Activated naive CD8-positive, alpha-beta T cell treated with anti-CD3 and anti-CD28 coated beads, Interleukin-2, amount 10 ng/mL, durations not matched to agents 7 days and 5 days (primary cell): ENCODE measurements at places on chromosomes 16 and 17. TPM values are rescaled to one million over a fixed set of nuclear protein-coding genes. Genes with fewer than 3 reads are reported as not detected.
A peak's percentile ranks its signal among the peaks of the same experiment; 100 is the strongest.

DNA sequence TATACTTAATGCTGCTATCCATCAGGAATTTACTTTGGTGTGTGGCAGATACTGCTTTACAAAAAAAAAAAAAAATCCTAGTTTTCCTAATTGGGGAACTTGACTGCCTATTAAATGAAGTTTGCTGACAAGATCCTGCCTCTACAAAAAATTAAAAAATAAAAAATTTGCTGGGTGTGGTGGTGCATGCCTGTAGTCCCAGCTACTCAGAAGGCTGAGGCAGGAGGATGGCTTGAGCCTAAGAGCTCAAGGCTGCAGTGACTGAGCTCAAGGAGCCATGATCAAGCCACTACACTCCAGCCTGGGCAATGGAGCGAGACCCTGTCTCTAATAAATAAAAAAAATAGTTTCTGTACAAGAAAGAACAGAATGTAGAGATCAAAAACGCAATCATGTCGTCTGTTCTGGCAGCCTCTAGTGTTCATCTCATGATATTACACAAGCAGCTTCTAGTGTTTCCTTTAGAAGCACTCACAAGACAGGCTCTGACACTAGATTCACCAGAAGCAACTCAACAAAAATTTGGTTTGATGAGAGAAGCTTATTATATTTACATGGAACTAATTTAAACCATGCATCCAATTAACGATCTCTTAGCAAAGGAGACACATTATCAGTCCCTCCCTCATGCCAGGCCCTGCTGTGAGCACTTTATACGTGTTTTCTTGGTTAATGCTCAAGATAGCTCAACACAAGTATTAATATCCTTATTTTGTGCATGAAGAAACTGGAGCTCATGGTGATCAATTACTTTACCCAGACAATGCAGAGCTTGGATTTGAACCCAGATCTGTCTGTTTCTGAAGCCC, 6.8 kb upstream of the KRTAP17-1 start:
- H3K4me1 ChIP-seq = peaks cover 1% of the 10 kb centered on the region
- H3K36me3 ChIP-seq = peaks cover 3% of the 10 kb centered on the region
- no peak overlapping the region for H3K27ac ChIP-seq
- no peak overlapping the region for H3K4me3 ChIP-seq

- DNase-seq = no peak
- H3K4me3 ChIP-seq = no peak overlapping the region
- peaks cover 21% of the 10 kb centered on the region for H3K4me1 ChIP-seq
- peaks cover 63% of the 10 kb centered on the region for H3K36me3 ChIP-seq
- no peaks in the 10 kb centered on the region for H3K27me3 ChIP-seq
Observed at GRCh38 chr16:48287239-48287638, 39.9 kb upstream of the ABCC11 start.

GRCh38 chr16:11955713-11956123, 9.3 kb upstream of the TNFRSF17 start:
- DNase-seq = no peak
- H3K36me3 ChIP-seq = no peaks in the 10 kb centered on the region
- no peaks in the 10 kb centered on the region for H3K4me1 ChIP-seq
- peaks cover 5% of the 10 kb centered on the region for H3K27me3 ChIP-seq
- H3K27ac ChIP-seq = no peak overlapping the region

DNA sequence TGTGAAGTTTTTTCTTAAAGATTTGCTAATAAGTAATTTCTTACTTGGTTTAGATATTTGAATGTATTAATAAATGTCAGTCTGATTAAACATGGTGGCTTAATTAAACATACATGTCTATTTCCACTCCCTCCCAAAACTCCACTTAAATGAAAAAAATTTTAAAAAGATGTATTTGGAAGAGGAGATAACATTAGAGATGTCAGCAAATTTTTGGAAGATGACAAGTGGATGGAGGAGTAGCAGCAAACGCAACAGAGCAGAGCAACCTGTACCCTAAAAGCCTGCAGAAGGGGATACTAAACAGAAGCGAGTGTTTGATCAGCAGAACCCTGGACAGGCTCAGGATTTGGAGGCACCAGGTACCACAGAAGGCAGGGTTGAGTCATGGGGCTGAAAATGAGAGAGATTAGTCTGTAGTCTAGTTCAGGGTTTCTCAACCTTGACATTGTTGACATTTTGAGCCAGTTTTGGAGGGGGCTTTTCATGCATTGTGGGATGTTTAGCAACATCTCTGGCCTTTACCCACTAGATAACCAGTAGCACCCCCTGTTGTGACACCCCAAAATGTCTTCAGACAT, 17.8 kb downstream of the LUC7L3 start:
- no peaks in the 10 kb centered on the region for H3K27me3 ChIP-seq
- H3K27ac ChIP-seq = no peak overlapping the region
- peaks cover 22% of the 10 kb centered on the region for H3K36me3 ChIP-seq
- no peak for DNase-seq

DNA sequence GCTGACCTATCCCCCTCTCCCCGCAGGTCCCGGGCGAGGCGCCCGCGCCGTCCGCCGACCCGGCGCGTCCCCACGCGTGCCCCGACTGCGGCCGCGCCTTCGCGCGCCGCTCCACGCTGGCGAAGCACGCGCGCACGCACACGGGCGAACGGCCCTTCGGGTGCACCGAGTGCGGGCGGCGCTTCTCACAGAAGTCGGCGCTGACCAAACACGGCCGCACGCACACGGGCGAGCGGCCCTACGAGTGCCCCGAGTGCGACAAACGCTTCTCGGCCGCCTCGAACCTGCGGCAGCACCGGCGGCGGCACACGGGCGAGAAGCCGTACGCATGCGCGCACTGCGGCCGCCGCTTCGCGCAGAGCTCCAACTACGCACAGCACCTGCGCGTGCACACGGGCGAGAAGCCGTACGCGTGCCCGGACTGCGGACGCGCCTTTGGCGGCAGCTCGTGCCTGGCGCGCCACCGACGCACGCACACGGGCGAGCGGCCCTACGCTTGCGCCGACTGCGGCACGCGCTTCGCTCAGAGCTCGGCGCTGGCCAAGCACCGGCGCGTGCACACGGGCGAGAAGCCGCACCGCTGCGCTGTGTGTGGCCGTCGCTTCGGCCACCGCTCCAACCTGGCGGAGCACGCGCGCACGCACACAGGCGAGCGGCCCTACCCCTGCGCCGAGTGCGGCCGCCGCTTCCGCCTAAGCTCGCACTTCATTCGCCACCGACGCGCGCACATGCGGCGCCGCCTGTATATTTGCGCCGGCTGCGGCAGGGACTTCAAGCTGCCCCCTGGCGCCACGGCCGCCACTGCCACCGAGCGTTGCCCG, 10.3 kb downstream of the ZNF771 start:
- H3K27ac ChIP-seq = no peak overlapping the region
- DNase-seq = peak; percentile 91
- peaks cover 25% of the 10 kb centered on the region for H3K36me3 ChIP-seq

DNA sequence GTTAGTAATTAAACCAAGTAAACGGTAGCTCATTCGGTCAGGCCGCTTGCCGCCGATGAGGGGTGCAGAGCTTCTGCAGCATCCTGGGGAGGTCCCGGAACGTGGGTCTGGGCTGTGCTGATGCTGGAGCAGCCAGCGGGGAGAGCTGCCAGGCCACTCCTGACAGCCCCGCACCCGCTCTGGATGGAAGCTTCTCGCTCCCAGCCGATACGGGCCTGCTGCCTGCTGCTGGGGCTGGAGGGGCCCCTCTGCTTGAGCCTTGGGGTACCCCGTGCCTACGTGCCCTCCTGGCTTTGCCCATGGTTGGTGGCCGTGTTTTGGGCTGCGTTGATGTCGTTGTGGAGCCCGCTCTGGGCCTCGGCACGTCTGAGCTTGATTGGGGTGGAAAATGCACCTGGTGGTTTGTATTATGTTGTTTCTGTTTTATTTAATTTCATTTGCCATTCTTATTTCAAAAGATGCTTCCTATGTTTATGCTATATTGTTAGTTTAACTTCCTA, 41.6 kb upstream of the ZNF750 start:
- H3K27me3 ChIP-seq = no peaks in the 10 kb centered on the region
- no peak for DNase-seq
- peaks cover 61% of the 10 kb centered on the region for H3K4me1 ChIP-seq
- no peak overlapping the region for H3K4me3 ChIP-seq
- H3K27ac ChIP-seq = peak overlapping the region; percentile 49

DNA sequence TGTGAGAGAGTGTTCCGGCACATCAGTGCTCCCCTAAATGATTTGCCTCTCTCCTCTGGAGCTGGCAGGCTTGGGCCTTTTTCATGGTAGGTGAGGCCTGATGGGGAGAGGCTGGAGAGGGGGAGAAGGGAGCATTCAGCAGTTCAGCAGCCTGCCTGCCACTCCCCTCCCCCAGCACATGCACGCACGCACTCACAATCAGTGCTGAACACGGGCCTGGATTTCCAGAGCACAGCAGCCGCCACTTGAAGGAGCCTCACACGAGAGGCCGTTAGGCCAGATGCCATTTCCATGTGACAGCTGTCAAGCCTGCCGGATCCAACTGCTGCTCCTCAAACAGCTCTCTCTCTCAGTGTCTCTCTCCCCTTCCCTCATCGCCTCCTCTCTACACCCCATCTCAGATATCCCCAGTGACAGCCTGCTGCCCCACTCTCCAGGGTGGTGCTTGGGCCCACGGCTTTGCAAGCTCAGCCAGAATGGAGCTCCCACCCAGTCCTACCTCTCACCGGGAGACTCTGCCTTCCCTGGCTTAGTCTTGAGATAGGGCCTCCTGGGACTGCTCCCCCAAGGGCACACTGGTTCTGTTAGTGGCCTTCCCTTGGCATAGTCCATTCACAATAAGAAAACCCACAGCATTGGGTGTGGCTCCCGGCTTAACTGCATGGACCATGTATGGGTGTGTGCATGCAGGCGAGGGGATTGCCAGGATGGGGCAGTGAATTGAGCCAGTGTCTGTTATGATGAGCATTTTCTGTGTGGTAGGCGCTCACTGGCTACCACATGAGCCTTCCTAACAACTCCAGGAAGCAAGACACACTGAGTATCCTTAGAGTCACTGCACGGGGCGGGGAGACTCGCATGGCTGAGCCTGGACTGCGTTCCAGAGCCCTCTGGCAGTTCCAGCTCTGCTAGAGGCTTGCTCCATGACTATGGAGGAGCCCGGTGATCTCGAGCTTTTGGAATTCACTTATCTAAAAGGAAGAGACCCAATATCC, 226.2 kb downstream of the CCDC182 start:
- H3K36me3 ChIP-seq = peaks cover 2% of the 10 kb centered on the region
- peak overlapping the region; percentile 65 for H3K27ac ChIP-seq
- H3K27me3 ChIP-seq = no peaks in the 10 kb centered on the region
- H3K4me3 ChIP-seq = no peak overlapping the region
- H3K4me1 ChIP-seq = peaks cover 7% of the 10 kb centered on the region
- DNase-seq = no peak

DNA sequence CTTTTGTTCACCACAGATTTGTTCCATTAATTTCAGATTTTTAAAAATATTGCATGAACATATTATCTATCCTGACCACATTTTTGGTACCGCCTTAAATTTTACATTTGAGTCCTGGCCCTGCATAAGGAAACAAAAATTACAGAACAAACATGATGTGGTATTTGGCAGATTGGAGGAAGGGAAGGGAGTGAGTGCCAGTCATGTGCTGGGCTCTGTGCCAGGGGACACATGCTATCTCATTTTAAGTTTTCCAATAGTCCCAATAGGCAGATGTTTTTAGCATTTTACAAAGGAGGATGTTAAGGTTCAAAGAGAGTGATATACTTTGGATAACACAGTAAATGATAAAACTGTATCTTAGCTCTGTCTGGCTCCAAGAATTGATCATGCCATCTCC, 185.1 kb downstream of the CDK5R1 start:
- H3K27ac ChIP-seq = no peak overlapping the region
- H3K4me3 ChIP-seq = no peak overlapping the region
- H3K4me1 ChIP-seq = no peaks in the 10 kb centered on the region
- no peaks in the 10 kb centered on the region for H3K36me3 ChIP-seq
- DNase-seq = no peak

- H3K36me3 ChIP-seq = peaks cover 3% of the 10 kb centered on the region
- no peak overlapping the region for H3K4me3 ChIP-seq
- peaks cover 21% of the 10 kb centered on the region for H3K27me3 ChIP-seq
- H3K27ac ChIP-seq = no peak overlapping the region
- H3K4me1 ChIP-seq = peaks cover 15% of the 10 kb centered on the region
- DNase-seq = no peak
Observed at GRCh38 chr16:81817296-81817695, 38.2 kb downstream of the PLCG2 start.

DNA sequence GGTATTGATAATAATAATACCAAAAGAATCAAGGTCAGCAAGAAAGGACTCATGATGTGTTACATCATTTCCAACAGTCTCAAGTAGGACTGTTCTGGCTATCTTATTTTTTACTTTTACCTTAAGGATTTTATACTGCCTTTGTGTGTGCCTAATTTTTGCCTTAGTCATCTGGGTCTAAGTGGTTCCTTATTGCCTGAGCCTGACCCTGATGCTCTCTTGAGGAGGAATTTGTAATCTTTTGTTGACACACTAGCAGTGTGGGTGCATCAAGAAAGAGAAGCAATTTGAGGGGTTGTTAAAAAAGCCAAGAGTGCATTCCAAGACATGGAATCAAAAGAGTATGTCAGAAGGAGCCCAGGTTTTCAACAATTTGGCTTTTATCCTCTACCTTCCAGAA, 59.3 kb downstream of the TMEM100 start:
- no peak overlapping the region for H3K27ac ChIP-seq
- no peak overlapping the region for H3K4me3 ChIP-seq
- DNase-seq = no peak
- no peaks in the 10 kb centered on the region for H3K4me1 ChIP-seq
- no peaks in the 10 kb centered on the region for H3K36me3 ChIP-seq

The ZNF385C gene
- 0.40 TPM for total RNA-seq

The CCL4 gene
- total RNA-seq = 14.8 TPM

The HOXB9 gene
- 0.11 TPM for total RNA-seq

The RRAD gene
- 0.61 TPM for total RNA-seq
